Trophoblast cell (in vitro differentiated cells and primary cell): ENCODE measurements at places on chromosomes 4 and X.

GRCh38 chrX:131812847-131813825 lies 210.0 kb upstream of the STK26 start:
- H3K36me3 ChIP-seq: peaks cover 1% of the 10 kb centered on the region
- H3K27ac ChIP-seq: no peak overlapping the region
- DNase-seq: peak; percentile 92
- no peaks in the 10 kb centered on the region for H3K27me3 ChIP-seq
- no peaks in the 10 kb centered on the region for H3K4me1 ChIP-seq
- H3K4me3 ChIP-seq: no peak overlapping the region

GRCh38 chrX:24371391-24371972 lies 11.0 kb downstream of the SUPT20HL1 start:
- H3K4me3 ChIP-seq: no peak overlapping the region
- H3K27ac ChIP-seq: no peak overlapping the region
- no peaks in the 10 kb centered on the region for H3K4me1 ChIP-seq
- no peaks in the 10 kb centered on the region for H3K27me3 ChIP-seq
- peak; percentile 17 for DNase-seq

GRCh38 chr4:77669946-77670590 lies 64.4 kb downstream of the CXCL13 start:
- H3K27ac ChIP-seq: no peak overlapping the region
- H3K4me3 ChIP-seq: no peak overlapping the region
- H3K36me3 ChIP-seq: no peaks in the 10 kb centered on the region

DNA sequence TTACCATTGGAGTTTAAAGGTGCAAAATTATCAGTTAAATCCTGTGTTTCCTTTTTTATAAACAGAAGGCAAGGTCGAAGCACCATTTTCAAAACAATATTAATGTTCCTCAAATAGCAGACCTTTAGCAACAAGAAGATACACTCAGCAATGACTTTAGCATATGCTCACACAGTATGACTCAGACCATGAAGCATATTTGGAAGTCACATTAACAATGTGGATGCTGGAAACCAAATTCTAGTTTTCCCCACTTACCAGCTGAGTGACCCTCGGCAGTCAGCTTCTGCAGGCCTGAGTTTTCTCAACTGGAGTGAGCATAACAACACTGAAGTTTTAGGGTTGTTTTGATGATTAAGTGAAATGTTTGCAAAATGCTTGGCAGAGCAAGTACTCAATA lies 130.5 kb downstream of the ANK2 start:
- no peak overlapping the region for H3K4me3 ChIP-seq
- no peak for DNase-seq
- no peaks in the 10 kb centered on the region for H3K27me3 ChIP-seq
- no peaks in the 10 kb centered on the region for H3K36me3 ChIP-seq
- no peak overlapping the region for H3K27ac ChIP-seq

GRCh38 chr4:121057466-121057922 lies 14.8 kb downstream of the NDNF start:
- no peak for DNase-seq
- H3K27ac ChIP-seq: no peak overlapping the region
- H3K4me1 ChIP-seq: no peaks in the 10 kb centered on the region
- no peak overlapping the region for H3K4me3 ChIP-seq

DNA sequence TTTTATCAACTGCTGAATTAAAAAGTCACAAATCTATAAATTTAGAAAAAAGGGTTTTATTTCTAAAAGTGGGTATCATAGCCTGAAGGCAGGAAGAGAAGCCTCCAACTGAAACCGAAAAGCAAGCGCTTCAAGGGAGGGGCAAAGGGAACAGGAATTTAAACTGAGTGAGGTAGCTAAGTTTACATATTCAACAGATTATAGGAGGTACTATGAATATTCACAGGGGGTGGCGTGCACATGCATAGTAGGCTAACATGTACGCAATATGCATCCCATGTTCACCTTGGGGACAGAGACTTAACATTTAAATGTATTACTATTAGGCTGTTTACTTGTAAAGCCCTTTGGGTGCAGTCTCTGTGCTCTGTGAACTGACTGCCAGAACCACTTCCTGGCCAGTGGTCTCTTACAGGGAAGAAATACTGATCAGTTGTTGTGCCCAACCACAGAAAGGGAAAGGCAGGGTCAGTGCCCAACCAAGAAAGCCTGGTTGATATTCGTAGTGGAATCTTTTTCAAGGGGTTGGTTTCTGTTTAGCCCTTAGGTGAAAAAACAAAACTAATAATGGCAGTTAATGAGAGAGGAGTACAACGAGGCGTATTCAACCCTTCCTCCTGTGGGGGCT lies 168.7 kb upstream of the GALNTL6 start:
- peaks cover 5% of the 10 kb centered on the region for H3K4me1 ChIP-seq
- H3K4me3 ChIP-seq: no peak overlapping the region
- H3K36me3 ChIP-seq: no peaks in the 10 kb centered on the region
- no peak for DNase-seq
- H3K27ac ChIP-seq: no peak overlapping the region
- H3K27me3 ChIP-seq: no peaks in the 10 kb centered on the region
